ENCODE measurements at places on chromosomes 12 and 14.

- DNase-seq = no peak
Observed at GRCh38 chr12:12872934-12873275, 18.5 kb upstream of the GPRC5A start.

- DNase-seq = no peak
Observed at GRCh38 chr12:105968025-105968424, 170.7 kb downstream of the NUAK1 start.

- no peak for DNase-seq
Observed at GRCh38 chr12:107458163-107458562, 227.4 kb upstream of the PWP1 start.

- DNase-seq = peak; percentile 15
Observed at GRCh38 chr12:64672925-64673409, 62.7 kb downstream of the RASSF3 start.

DNA sequence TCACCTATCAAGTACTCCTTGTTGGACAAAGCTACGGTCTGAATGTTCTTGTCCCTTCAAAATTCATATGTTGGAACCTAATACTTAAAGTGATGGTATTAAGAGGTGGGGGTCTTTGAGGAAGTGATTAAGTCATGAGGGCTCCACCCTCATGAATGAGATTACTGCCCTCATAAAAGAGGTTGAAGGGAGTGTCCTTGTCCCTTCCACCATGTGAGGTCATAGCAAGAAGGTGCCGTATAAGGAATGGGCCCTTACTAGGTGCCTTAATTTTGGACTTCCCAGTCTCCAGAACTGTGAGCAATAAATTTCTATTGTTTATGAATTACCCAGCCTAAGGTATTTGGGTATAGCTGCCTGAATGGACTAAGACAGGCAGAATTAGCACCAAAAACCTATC lies 191.1 kb upstream of the NUDT4 start:
- no peak for DNase-seq

GRCh38 chr12:116277467-116278278 lies at the start of gene MED13L:
Gene MED13L, minus strand, starts transcription at chr12:116277693. Its CDS starts 562 bp downstream, at chr12:116277131.
- peak; percentile 82 for DNase-seq

DNA sequence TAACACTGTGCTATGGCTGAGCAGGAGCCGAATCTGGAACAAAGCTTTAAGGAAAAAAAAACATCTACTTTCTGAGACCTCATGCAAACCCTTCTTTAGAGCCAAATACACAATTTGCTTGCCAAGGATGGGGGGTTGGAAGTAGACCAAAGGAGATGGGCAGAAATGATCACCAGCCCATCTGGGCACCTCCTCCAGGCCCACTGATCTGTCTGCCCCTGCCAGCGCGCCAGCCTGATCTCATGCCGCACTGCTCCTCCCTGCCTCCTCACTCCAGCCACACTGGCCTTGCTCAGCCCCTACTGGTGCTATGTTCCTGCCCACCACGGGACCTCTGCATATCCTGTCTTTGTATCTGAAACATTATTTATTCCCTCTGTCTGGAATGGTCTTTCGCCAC lies 24.8 kb upstream of the RAB35 start:
- no peak for DNase-seq

DNA sequence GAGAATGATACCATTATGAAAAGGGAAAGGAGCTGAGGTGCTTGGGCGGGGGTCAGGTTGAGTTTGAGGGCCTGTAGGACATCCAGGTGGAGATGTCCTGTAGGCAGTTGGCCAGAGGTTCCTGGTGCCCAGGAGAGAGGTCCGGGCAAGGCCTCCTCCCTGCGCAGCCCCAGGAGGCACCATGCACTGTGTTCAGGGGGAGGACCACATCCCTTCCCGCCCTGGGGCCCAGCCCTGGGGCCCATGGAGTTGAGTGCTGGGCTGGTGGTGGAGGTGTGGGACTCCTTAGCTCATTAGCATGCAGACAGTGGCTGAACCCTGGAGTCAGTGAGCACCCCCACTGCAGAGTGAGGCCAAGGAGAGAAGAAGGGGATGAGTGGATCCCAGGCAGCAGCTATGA lies 5.7 kb upstream of the FAIM2 start:
- no peak for DNase-seq

DNA sequence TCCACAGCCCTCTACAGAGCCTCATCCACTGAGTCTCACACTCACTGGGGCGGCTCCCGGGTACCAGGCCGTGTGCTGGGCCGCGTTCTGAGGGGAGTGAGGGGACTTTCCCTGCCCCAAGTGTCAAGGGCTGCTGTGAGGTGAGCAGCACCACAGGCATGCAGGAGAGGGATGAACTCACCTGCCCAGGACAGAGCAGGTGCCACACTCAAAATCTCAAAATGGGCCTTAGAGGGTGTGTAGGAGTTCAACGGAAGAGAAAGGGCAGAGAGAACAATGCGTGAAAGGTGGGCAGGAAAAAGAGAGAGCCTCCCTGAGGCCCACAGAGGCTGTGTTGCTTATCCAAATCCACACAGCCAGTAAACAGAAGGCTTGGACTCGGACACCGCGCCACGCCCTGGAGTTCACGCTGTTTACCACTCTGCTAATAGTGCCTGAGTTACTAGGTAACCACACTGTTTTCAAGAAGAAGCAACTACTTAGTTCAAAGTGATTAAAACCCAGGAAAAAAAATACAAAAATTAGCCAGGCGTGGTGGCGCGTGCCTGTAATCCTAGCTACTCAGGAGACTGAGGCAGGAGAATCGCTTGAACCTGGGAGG lies 32.7 kb downstream of the TSPAN11 start:
- DNase-seq = no peak

DNA sequence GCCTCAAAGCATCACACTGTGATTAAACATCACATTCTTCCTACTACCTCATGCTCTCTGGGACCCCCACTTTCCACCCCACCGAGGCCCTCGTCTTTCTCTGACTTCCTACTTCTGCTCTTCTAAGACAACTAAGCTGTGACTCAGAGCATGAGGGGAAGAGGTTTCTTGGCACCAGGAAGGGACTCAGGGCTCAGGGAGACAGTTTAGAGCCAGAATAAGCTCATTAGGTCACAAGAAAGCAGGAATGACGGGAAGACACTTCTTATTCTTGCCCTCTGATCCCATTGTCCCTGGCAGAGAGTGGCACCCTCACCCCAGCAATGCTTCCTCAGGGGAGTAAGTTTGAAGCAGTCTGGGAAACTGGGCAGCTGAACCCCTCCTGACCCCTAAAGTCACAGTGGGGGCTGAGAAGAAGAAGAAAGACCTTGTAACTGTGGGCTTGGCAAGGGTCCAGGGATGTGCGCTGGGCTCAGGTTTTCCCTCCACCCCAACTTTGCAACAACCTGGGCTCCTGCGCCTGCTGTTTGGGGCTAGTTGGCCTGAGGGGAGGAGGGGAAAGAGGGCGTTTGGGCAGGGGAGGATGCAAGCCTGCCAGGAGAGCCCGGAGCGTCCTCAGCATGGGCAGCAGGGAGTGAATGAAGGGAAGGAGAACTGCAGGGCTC lies 64.6 kb upstream of the ACTN1 start:
- no peak for DNase-seq

DNA sequence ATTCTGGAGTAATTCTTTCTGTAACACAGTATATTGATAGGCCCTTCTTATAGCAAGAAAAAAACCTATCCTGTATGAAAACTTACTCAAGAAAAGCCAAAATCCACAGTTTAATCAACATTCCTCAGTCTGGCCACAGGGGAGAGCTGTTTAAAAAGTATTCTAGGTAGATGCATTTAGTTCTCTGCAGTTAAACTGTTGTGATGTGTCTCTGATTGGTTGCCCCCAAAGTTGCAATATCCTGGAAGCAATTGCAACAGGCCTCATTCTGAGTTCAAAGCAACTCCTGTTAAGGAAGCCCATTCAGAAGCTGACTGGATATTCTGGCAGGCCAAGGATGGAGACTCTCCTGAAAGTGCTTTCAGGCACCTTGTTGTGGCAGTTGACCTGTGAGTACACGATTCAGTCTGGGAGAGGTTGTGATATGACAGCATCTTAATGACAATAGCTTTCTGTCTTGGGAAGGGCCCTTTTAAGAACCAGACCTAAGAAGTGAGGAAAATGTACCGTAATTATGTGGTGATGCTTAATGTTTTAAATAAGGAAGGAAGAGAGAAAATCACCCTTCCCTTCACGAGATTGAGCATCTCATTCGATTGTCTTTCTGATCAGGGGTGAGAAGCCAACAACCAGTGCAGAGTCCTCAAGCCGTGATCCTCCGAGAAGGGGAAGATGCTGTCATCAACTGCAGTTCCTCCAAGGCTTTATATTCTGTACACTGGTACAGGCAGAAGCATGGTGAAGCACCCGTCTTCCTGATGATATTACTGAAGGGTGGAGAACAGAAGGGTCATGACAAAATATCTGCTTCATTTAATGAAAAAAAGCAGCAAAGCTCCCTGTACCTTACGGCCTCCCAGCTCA lies 420.7 kb downstream of the DAD1 start:
- DNase-seq = no peak

DNA sequence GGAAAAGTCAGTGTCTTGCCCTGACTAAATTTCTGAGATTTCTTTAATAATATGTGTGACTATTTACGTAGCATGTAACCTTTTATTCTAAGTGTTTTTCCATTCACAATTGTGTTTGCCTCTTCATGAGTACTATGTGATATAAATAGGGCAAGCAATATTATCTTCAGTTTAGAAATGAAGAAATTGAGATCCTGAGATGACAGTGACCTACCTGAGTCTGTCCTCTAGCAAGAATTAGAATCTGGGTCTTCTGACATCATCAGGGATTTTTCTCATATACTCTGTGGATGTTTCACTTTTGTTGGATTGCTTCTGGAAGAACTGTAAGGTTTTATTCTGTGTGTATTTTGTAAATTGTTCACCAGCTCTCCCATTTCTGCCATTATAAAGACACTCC lies 35.0 kb downstream of the TMTC2 start:
- DNase-seq = no peak

GRCh38 chr12:120230326-120230973 lies 29.5 kb upstream of the RPLP0 start:
- no peak for DNase-seq

GRCh38 chr14:55881577-55882241 lies 236.5 kb upstream of the PELI2 start:
- no peak for DNase-seq

DNA sequence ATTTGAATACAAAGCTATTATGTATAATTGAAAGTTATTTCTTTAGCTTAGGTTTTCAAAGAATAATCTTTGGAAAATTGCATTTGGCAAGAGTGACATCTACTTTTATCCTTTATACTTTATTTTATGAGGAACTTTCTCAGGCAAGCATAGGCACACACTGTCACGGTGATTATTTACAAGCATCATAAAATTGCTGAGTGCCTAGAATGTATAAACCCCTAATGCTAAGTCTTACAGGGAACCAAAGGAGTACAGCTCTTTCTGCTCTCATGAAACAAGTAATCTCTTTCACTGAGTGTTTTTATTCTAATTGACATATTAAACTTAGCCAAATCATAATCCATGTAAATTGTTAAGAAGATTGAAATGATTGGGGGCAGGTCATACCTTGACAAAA lies 154.9 kb downstream of the FSCB start:
- DNase-seq = no peak

Data from T-helper 1 cell (primary cell).